ENCODE measurements at places on chromosomes 7 and 10.

GRCh38 chr10:110649347-110650264 lies 5.5 kb downstream of the RBM20 start:
- no peak for DNase-seq

GRCh38 chr10:3750006-3750816 lies 34.8 kb downstream of the KLF6 start:
- DNase-seq, result no peak

DNA sequence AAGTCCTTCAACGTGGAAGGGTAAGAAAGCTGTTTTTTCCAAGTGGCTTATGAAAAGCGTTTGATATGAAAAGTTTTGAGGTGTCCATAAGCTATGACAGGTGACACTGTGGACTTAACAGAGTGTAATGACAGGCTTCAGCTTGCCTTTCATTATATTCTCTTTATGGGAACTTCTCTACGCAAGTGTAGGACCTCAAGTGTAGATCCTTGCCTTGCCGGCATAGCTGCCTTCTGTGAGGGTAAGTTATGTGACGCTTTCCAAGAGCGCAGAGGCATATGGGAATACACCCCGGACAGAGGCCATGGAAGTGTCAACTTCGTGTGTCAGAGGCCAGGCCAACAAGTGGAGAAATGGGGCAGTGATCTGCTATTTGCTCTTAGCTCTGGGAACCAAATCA lies 91.9 kb downstream of the GALNT11 start:
- DNase-seq, result no peak

- no peak for DNase-seq
These were observed 148.5 kb downstream of the POLR1F start for GRCh38 chr7:19560111-19560883.

GRCh38 chr10:35300063-35300699 lies 36.1 kb upstream of the CCNY start:
- DNase-seq, result no peak

DNA sequence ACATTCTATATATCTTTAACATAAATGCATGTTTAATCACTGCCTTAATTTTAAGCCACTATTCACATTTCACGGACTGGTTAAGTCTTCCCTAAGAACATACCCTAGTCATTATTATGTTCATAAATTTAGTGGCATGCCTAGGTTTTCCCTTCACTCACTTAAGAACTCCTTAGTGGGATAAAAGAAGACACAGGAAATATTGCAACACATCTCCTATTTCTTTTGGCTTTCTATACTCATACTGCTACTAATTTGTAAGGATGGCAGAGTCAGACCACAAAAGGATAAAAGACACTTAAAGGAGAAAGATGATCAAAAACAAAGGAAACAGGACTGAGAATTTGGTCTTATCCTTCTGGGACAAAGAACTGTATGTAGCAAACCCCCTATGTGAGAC lies 951.4 kb downstream of the SORCS3 start:
- no peak for DNase-seq

- no peak for DNase-seq
These were observed 117.3 kb downstream of the PRKAG2 start for GRCh38 chr7:151759591-151760042.

- no peak for DNase-seq
These were observed 95.6 kb downstream of the GRB10 start for GRCh38 chr7:50687096-50687495.

DNA sequence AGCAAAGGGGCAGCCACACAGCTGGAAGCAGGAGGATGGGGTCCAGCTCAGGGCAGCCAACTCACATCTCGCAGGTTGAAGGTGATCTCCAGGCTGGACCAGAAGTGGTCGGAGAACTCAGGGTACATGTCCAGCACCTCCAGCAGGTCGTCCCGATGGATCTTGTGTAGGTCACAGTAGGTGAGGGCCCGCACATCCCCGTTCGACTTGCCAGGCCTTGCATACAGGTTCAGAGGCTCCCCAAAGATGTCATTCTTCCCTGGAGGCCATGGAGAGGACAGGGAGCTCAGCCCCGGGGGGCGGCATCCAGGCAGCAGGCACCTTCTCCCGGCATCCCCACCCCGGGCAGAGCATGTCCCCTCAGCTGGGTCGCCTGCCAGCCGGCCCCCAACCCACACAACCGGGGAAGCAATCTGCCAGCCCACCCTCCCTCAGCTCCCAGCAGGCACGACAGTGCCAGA lies 29.3 kb downstream of the KCNH2 start:
- DNase-seq, result no peak

DNA sequence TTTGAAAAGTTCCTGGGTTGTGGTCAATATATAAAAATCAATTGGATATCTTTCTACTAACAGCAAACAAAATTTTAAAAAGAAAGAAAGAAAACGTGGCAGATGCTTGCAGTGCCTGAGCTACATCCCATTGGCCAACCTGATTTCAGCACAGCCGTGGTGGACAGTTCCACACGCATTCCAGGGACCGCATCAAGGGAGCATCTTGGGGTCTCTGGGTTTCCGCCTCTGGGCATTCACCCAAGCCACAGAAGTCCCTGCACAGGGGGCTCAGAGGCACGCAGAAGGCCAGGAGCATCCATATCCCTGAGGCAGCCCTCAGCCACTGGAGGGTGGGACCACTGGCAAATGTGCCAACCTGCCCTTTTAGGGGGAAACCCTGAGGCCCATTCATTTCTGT lies 254.5 kb upstream of the RNF32 start:
- no peak for DNase-seq

DNA sequence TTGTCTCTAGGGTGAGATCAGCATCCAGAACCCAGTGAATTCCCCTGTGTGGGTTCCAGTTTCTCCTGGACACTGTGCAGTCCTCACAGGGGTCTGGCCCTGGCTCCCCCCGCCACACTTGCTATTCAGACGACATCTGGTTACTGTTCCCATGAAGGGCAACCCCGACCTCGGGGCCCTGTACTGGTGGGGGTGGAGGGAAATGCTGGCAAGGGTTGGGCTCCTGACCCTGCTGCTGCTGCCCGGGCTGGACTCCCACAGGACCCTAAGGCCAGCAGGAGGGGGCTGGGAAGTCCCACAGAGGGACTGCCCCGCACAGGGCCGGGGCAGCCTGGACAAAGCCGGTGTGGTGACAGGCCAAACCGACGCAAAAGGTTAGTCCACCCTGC lies 768 bp upstream of the CPA1 start:
- DNase-seq, result no peak

- no peak for DNase-seq
These were observed 367.7 kb upstream of the SEMA3D start for GRCh38 chr7:85554236-85555178.

GRCh38 chr7:46784732-46785131 lies 797.2 kb downstream of the TNS3 start:
- DNase-seq, result no peak

DNA sequence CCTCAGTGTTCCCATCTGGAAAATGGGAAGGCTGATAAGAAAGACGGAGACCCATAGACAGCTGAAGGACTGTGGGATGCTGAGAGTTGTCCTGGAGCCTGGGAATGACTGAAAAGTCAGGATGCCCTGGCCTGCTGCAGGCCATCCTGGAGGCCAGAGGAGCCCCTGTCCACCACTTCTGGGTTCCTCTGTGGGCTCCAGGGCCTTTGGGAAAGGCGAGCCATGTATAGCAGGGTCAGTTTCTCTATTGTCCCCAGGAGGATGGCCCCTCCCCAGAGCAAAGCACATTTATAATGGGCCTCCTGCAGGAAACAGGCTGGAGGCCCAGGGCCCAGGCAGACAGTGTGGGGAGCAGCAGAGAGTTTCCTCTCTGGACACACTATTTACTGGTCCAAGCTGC lies 471.4 kb upstream of the MGMT start:
- DNase-seq, result no peak

GRCh38 chr10:31171402-31172083 lies 139.9 kb upstream of the ZNF438 start:
- DNase-seq, result no peak

GRCh38 chr10:51297438-51297837 lies 223.2 kb downstream of the PRKG1 start:
- DNase-seq, result no peak

- no peak for DNase-seq
These were observed 16.3 kb upstream of the SLC29A4 start for GRCh38 chr7:5266191-5267028.

DNA sequence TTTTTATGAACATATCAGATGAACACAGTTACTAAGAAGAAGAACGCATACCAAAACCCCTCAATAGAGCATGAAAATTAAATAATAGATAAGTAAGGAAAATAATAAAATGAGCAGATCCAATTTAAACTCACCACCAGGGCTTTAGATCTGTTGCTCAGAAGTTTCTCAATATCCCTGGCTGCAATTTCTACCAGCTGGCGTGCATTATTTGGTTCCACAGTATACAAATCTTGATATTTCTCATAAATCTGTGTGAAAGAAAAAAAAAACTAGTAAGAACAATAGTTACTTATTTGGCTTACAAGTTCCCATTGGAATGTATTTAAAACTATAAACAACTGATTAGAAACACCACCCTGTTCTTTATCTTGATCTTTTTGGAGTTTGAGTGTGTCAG lies 108.6 kb downstream of the CACNA2D1 start:
- no peak for DNase-seq

DNA sequence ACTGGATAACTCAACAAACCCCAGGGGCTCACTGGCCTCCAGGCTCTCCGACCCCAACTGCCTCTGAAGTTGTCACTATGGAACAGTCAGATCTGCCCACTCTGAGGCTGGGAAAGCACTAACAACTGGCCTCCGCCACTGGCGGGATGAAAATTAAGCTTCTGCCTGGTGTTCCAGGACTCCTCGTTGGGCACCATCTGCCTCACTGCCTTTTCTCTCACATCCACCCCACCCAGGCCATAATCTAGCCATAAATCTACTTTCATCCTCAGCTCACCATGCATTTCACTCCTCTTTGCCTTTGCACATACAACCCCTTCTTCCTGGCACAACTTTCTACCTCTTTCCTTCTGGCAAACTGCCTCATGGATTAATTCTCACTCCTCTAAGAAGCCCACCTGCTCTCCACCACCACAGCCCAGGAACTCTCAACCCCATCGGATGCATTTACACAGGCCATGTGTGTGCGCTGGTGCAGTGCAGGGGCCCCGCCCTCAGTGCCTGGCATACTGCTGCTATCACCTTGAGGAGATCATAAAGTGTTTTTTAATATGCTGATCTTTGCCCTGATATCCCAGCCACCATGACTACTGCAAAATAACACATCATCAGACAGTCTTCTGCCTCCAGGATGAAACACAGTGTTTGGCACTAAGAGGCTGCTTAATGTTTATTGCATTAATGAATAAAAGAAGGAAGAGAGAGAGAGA lies 4.0 kb downstream of the CDHR1 start:
- no peak for DNase-seq

- no peak for DNase-seq
These were observed 275.4 kb downstream of the ZEB1 start for GRCh38 chr10:31594347-31594873.

- no peak for DNase-seq
These were observed 22.3 kb downstream of the CABCOCO1 start for GRCh38 chr10:61684894-61685507.

GRCh38 chr7:105880571-105881330 lies 4.4 kb upstream of the ATXN7L1 start:
- no peak for DNase-seq

GRCh38 chr10:125795128-125795527 lies 19.5 kb upstream of the MMP21 start:
- DNase-seq, result no peak

GRCh38 chr10:474946-475345 lies 214.5 kb downstream of the DIP2C start:
- no peak for DNase-seq

DNA sequence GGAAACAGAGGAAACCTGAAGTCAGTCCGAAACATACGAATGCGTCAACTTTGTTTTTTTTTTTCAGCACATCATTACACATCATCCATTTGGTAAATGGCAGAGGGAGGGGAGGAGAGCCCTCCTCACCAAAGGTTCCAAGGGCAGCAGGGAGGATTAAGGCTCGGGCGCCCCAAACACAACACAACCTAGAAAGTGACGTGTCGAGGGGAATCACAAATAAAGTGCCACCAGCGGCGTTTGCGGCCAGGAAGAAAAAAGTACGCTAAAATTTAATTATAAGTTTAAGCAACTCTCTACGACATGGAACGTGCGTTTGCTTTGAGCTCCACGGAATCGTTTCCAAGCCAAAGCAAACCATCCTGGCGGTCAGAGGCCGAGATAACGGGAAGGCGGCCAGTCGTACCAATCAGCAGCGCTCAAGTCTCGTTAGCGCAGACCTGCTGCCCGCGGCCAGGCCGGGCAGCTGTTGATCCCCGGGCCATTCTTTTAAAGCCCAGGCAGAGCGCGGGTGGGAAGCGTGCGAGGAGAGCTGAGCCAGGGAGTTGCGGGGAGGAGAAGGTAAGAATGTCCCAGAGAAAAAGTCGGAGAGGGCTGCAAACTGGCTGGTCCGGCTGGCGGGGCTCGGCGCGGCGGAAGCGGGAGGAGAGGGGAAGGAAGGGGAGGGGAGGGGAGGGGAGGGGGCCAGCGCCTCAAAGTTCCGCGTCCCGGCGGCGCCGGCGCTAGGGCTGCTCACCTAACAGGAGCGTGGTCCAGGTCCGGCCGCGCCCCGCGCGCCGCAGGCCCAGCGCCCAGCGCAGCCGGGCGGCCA lies 719 bp downstream of the DPY19L1 start:
- DNase-seq, result no peak

GRCh38 chr10:98486421-98486820 lies 39.7 kb upstream of the HPS1 start:
- no peak for DNase-seq

- no peak for DNase-seq
These were observed 24.8 kb downstream of the LEP start for GRCh38 chr7:128265906-128266300.

DNA sequence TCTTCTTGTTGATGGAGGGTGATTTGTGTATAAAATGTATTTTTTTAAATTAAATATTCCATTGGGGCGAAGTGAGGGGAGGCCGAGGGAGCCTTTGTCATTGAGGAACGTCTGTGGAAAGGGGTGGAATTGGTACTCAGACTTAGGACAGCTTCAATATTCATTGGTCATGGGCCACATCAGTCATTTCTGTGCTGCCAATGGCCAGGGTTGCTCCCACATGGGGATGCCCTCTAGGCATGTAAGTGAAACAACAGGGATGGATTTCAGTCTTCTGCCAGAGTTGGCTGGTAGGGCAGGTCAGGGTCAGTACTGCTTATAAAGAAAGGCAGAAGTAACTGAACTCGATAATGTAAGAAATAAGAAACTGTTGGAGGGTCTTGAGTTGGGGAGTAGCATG lies 47.2 kb downstream of the NEURL1 start:
- DNase-seq, result no peak

- DNase-seq, result no peak
These were observed 67.4 kb downstream of the NEURL1 start for GRCh38 chr10:103560886-103561285.

DNA sequence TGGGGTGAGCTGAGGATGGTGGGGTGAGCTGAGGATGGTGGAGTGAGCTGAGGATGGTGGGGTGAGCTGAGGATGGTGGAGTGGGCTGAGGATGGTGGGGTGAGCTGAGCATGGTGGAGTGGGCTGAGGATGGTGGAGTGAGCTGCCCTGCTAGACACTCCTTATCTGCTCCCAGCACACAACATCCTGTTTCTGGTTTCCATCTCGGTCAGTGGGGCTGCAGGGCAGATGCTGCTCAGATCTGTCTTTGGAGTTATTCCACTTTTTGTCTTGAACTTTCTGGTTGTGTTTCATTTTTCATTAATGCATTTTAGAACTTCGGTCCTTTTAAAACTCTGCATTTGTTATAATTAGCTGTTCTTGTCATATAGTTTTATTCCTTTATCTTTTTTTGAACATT lies 67.9 kb upstream of the ANTXRL start:
- no peak for DNase-seq

GRCh38 chr10:11209830-11210181 lies 192.1 kb downstream of the CELF2 start:
- no peak for DNase-seq

Data from SIG-M5 (cell line).